CD8-positive, alpha-beta T cell (primary cell): ENCODE measurements at places on chromosomes 4 and X. TPM values are rescaled to one million over a fixed set of nuclear protein-coding genes. Genes with fewer than 3 reads are reported as not detected.

Gene CORIN
- total RNA-seq, result not detected

Gene NR0B1
- total RNA-seq, result not detected

GRCh38 chrX:23246001-23246400 is 88.6 kb upstream of the PTCHD1 start:
- no peak for DNase-seq

Gene ADH7
- not detected for total RNA-seq
